ENCODE measurements at places on chromosomes 7 and 10.

DNA sequence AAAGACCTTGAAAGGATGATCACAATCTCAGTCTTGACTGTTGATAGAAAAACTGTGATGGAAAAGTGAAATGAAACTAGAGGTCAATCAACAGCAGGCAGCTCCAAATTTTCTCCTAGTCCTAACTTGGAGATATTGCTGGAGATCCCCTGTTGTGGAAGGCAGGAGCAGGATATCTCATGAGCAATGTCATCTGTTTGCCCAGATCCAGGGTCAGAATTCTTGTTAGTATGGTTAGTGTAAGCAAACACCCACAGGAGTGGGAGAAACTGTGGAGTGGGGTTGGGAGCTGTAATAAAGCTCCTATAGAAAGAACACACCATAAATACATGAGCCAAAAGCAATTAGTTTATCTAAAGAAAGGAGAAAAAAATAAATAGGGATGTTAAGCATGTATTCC is 169.0 kb downstream of the AKR1D1 start:
- no peak for DNase-seq

- DNase-seq, result no peak
Measured at GRCh38 chr7:39758234-39758970, 135.0 kb downstream of the RALA start.

DNA sequence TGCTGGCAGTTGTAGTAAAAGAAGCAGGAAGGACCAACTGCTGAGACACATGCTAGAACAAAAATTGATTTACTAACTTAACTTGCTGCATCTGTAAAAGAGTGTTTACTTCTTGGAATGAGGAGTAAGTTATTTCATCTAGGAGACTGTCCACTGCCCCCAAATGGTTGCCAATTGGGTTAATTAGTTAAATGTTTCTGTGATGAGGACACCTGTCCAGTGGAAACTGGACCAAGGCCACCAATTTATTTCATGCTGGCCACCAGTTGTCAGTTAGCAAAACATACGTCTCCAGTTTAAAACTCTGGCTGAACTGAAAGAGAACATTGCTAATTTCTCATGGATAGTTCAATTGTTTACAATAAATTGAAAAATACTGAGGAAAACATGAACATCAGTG is 191.7 kb downstream of the PPP1R9A start:
- DNase-seq, result no peak

DNA sequence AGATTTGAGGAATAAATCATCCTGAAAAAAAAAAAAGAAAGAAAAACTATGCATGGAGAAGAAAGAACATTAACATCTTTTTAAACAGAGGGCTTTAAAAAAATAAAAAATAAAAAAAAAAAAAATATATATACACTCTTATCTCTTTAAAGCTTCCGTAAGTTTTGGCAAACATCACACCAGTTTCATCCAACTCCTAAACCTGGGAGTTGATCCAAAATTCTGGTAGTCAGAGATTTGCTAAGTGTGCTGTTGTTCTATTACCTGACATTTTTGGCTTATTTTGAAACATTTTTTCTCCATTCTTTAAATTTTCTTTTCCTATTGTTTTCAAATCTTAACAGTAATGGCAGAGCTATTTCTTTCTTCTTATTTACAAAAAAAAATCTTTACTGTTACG is 273.1 kb downstream of the AGMO start:
- DNase-seq, result no peak

GRCh38 chr7:123784263-123784662 is 35.5 kb upstream of the WASL start:
- DNase-seq, result no peak

GRCh38 chr7:140242057-140243031 is 65.6 kb upstream of the KDM7A start:
- no peak for DNase-seq

DNA sequence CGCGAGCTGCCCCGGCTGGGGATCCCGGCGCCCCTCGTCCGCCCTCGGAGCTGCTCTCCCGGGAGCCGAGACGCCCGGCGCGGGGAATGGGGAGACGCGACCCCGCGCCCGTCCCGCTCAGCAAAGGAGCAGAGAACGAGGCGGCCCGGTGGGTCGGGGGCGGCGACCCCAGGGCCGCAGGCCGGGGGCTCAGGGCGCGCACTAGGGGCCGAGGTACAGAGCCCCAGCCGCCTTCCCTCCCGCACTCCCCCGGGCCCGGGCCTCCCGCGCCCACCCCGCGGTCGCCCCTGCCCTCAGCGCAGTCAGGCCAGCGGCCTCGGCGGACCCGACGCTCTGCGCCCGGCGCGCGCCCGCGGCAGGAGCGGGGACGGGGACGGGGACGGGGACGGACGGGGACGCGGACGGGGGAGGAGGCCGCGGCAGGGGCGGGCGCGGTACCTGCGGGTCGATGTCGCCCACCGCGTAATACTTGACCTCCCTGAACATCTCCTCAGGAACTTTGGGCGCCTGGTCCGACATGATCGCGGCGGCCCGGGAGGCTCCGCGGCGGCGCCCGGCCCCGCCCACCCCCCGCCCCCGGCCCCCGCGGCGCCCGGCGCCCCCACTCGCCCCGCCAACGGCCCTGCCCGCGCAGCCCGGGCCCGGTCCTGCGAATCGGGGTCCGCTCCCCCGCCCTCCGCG is 373 bp downstream of the PAXIP1 start:
- no peak for DNase-seq

DNA sequence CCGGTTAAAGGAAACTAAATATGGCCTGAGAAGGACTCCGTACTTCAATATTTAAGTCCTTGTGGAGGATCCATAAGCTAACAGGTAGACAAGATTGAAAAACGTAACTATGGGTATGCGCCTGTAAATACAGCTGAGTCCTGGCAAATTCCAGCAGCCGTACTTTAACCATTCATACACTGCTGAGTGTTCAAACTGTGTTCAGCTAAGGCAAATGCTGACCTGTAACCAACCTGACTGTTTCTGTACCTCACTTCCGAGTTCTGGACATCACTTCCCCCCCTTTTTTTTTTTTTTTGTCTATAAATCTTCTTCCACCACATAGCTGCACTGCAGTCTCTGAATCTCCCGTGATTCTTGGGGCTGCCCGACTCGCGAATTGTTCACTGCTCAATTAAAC is 69.1 kb downstream of the SRPK2 start:
- DNase-seq, result no peak

DNA sequence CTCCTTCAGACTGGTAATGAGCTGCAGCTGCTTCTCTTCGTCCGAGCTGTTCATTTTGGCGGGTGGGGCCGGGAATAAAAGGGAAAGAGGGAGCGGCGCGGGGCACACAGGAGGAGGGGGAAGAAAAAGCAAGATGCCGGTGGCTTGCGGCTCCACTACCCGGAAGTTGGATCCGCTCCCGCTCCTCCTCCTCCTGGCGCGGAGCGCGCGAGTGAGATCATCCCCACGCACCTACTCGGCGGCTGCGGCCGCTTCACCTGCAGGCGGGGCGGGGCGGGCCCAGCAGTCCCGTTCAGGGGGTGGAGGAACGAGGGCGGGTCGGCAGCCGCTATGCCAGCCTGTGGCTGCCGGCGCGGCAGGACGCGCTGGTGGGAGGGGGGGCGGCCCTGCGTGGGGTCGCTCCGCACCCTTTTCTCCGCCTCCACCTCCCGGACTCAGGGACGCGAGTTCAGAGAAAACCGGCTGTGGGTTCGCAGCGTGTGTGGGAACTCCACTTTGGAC is at the start of gene SHTN1:
Gene SHTN1, minus strand, starts transcription at position 162 of the 501 bp plus-strand sequence. Its CDS starts 108 bp downstream, at position 54.
- no peak for DNase-seq

DNA sequence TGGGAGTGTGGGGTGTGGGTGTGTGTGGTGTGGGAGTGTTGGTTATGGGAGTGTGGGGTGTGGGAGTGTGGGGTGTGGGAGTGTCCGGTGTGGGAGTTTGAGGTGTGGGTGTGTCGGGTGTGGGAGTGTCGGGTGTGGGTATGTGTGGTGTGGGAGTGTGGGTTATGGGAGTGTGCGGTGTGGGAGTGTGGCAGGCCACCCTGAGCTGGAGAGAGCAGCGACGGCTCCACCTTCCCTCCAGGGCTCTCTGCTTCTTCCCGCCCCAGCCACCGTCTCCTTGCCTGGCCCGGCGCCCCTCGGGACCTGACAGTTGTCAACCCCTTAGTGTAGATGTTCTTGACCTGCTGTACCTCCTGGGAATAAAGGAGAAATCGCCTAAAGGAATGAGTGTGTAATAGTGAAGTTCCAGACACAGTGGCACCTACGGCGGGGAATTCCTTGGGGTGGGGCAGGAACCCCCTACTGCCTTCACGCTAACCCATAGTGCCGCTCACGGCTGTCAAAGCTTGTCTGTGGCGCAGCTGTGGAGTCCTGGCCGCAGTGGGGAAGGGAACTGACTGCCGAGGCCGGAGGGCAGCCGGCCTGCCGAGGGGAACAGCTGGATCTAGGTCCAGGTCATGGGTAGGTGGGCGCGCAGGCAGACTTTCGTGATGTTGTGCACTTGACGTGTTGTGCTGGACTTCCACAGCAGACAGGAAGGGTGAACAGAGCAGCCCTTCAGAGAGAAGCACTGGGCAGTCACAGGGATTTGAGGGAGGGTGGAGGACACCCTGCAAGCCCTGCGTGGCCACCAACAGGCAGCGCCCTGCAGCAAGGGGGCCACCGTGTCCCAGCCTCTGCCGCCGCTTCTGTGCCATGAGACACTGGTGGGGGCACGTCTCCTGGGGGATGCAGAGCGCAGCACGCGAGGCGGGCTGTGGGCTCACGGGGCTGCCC is 49.0 kb upstream of the EN2 start:
- DNase-seq, result no peak

DNA sequence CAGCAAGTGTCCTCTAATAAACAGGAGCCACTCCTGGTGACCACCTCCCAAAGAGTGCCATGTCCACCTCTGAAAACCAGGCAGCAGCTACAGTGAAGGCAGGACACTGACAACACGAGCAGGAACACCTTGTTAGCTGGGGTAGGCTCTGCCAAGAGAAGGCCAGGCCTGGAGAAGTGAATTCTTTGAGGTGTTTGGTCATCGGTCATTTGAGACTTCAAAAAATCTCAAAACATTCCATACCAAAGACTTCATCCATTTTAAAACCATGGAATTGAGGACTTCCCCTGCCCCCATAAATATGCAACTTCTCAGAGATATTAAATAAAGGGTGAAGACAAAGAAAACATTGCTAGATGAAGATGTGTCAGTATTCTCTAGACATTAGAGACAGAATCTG is 28.4 kb upstream of the OPALIN start:
- DNase-seq, result no peak

GRCh38 chr7:100397315-100398081 is 24.2 kb downstream of the PILRA start:
- DNase-seq, result no peak

DNA sequence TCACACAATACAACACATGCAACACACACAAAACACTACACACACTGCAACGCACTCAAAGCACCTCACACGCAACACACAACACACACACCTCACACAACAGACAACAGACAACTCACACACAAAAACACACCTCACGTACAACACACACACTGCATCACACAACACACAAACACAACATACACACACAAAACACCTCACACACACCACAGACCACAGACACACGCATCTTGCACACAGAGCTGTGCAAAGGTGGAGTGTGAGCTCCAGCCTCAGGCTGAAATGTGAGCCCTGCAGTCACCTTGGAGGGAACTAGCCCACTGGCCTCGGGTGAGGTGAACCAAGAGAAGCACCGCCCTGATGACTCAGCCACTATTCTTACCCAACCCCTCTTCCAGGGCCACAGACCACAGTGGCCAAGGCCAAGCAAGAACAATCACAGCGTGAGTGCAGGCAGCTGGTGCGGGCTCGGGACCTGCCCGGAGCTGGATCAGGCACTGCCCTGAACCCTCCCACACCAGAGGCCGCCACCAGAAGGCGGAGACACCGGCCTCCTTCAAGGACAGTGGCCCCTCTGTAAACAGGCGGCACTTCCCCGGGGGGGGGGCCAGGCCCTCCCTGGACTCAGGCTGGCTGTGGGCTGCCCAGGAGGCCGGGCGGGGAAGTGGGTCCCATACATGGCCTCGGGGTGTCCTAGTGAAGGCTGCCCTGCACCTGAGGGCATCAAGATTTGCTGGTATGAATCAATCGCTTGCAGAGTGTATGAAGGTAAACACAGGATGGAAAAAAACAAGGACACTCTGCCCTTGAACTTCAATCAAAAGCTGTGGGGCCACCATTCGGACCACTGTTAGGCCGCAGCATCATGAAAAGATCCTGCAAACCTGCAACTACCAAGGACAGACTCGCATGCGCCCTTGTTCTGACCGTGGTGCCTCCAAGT is 106.7 kb downstream of the TNS3 start:
- DNase-seq, result peak; percentile 88

- DNase-seq, result no peak
Measured at GRCh38 chr10:103580430-103580829, 86.9 kb downstream of the NEURL1 start.

DNA sequence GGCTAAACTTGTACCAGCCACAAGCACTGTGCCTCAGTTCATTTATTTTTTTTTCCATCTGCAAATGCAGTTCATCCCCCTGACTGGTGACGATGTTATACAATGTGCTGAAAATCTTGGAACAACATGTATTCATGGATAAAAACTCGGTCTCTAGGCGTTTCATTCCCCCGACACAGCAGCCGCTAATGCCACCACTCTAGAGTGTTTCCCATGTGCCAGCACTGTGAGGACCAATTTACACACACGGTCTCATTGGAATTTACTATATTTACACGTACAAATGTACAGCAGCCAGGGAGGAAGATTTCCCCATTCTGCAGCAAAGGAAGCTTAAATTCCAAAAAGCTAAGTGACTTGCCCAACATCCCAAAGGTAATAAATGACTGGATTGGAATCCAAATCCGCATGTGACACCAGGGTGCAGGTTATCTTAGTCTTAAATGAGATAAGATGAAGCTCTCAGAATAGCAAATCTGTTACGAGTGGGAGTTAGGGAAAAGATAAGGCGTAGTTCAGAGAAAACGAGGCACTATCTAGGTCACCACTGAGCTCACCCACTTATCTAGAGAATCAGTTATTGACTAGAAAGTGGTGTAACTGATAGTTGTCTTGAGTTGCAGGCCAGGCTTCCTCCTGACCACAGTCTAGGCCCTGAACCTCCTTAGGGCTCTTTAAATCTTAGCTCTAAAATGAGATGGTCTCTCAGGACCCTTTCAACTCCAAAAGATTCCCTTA is 36.7 kb downstream of the FAM107B start:
- no peak for DNase-seq

DNA sequence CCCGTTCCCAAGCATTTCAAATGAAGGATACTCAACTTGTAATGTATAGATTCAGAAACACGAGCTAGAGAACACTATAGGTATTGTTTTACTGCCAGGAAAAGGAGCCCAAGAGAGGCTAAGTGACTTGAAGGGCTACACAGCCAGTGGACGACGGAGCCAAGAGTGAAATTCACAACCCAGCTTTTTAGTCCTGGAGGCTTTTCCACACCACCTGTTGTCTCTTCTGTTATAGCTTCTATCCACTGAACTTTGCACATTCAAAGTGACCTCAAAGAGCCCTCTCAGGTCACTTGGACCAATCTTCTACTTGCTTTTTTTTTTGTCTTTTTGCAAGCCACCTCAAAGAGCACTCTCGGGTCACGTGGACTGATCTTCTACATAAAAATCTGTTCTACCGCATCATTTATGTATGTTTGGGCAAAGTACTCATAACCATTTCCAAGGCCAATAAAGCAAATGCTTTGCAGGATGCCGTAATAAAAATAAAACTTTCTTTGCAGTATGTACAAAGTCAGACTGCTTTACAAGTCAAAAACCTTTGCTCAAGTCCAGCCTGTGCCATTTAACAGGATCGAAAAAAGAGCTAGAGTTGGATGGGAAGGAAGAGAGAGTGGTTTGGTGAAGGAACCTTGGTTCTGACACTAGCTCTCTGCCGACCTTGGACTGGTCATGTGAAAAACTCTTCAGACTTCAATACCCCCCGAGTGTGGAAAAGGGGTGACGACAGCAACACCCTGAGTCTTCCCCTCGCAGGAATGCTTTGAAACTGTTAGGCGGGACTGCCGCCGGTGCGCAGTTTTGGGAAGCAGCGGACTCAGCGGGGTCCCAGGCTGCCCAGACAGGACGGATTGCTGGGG is 821 bp downstream of the SLC35B4 start:
- no peak for DNase-seq

All from non-pigmented ciliary epithelial cell (primary cell).